ENCODE measurements at places on chromosomes 3 and 15.

GRCh38 chr15:95168152-95168551 is 936.8 kb downstream of the MCTP2 start:
- DNase-seq = no peak

DNA sequence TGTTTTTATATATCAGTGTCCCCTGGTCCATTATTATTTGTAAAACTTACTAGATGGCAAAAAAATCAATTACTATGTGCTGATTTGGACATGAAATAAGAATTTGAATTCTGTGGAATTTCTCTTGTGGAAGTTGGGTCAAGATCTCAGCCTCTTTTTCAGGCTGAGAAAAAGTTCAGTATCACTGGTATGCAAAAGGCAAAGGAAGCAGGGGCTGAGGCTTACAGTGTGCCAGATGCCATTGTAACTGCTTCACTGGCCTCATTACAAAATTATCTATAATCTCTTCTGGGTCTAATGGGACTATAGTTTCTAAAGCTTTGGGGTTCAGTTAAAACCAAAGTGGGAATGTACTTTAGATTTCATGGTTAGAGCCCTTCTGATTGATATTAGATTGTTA is 125.9 kb upstream of the SLC7A14 start:
- DNase-seq = no peak

- DNase-seq = no peak
These were observed 1.2 kb downstream of the VILL start for GRCh38 chr3:37991823-37992222.

GRCh38 chr3:156206157-156206556 is 85.8 kb downstream of the KCNAB1 start:
- no peak for DNase-seq

GRCh38 chr3:64917914-64918453 is 230.2 kb upstream of the ADAMTS9 start:
- DNase-seq = no peak

- no peak for DNase-seq
These were observed 2.8 kb downstream of the TOP2B start for GRCh38 chr3:25661694-25662437.

GRCh38 chr3:185685231-185686035 is 99.3 kb downstream of the SENP2 start:
- DNase-seq = no peak

DNA sequence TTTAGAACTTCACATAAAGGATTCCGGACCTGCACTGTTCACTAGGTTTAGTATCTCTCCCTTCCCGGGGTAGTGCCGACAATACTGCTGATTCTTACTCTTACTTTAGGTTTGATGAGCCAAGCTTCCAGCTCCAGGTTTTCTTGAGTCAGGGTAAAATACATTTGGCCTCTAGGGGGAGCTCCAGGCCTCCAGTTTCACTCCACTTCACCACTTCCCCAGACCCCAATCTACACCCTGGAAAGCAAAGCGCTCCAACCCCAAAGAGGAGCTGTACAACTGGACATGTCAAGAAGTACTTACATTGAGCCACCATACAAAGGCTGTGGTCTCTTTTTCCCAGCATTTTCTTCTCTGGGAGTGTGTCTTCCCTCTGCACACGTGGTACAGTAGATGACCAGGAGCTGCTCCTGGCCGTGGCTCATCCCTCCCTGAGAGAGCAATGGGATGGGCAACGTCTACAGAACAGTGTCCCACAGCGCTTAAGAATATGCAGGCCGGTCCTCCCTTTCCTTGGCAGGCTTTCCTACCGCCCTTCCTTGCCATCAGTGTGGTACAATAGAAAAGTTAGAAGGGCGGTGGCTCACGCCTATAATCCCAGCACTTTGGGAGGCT is 93.9 kb upstream of the CCDC80 start:
- DNase-seq = peak; percentile 60

GRCh38 chr15:68844856-68845550 is 24.3 kb upstream of the ANP32A start:
- DNase-seq = no peak

Measured in activated naive CD4-positive, alpha-beta T cell treated with Interleukin-2 at 50 U/mL for 16 hours (primary cell).